Activated T-cell treated with anti-CD3 and anti-CD28 coated beads for 1 hour (primary cell): ENCODE measurements at places on chromosomes 13 and 19.

DNA sequence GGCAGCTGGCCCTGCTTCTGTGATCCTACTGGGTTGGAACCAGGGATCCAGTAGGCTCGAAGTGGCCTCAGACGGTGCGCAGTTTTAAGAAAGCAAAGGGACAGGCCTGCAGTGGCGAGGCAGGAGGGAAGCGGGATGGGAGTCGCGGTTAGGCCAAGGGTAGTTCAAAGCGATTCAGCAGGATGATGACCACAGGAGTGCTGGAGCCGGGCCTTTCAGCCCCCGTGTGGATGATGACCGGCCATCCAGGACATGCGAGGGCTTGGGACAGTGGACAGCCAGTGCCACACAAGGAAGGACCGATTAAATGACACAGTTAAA lies 854 bp downstream of the RNASEH2B start:
- no peak for DNase-seq

GRCh38 chr13:74168263-74168675 lies 34.1 kb upstream of the KLF12 start:
- no peak for DNase-seq

DNA sequence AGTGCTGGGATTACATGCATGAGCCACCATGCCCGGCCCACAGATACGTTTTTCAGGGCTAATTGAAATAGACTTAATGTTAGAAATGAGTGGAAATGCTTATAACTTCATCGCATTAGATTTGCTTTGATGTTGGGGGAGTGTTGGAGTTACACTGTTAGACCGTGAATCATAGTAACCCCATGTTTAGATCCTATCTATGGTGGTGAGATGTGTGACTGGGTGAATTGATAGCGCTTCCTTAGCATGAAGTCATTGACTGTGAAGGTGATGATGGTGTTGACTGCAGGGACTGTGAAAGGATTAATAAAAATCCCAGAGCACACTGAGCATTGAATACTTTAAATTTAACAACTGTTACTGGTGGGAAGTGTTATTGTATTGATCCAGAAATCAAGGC lies 1.7 kb downstream of the ZNF264 start:
- no peak for DNase-seq

- no peak for DNase-seq
Observed at GRCh38 chr13:36912973-36913372, 7.1 kb downstream of the SMAD9 start.

GRCh38 chr13:88926890-88927502 lies 1255.8 kb downstream of the SLITRK5 start:
- DNase-seq, result no peak

DNA sequence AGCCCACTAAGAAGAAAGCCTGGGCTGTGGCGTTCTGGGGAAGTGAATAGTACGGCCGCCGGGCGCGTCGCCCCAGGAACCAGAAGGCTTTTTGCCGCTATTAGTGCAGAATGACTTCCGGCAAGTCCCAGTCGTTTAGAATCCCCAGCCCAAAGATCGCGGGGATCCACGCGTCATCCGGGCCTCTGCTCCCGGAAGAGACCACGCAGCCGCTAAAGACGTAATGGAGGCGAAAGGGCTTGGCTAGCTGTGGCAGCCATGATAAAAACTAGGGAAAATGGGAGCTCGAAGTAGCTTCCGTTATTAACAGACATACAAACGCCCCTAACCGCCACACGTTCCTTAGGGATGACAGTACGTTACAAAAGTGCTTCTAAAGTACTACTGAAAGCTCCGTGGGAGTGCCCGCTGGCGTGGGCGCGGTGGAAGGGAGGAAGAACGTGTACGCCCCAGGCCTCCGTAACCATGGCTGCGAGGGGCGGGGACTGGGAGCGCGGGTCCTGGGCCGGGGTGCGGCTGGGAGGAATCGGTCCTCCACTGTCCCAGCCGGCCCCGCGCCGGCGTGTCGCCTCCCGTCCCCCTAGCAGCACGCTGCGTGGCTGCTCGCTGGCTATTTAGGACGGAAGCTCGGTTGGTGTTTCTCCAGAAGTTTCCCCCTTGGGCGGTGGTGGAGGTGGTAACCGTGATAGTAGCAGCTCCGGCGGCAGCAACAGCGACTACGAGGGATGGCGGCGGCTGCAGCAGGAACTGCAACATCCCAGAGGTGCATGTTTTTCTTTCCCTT lies at the start of gene SUGT1:
TSS of gene SUGT1 (plus strand) at position 641 of the 784 bp plus-strand sequence. CDS start at position 726, 85 bp downstream.
- DNase-seq, result peak; percentile 93

DNA sequence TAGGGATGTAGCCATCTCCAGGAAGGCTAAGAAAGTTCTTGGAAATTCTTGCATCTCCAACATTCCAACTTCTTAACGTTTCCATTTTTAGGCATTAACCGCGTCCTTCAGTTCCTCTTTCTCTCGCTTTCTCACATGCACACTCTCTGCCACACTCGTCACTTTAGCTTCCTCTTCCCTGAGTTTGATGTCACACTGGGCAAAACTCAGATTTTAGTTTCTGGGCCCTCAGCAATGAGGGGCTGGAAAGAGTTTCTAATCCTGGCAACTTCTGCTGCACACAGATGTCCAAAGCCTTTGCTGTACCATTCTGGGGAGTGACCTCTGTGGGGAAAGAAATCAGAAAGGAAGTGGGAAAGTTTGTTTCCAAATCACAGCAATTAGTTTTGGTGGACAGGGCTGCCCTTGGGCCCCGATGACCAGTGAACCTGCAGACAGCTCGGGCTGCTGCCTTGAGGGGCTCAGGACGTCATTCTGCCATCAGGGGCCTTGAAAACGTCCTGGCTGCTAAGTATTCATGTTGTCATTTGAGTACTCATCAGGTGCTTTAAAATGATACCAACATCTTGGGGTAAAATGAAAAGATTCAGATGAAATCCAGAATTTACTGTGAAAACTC lies 89.3 kb downstream of the KL start:
- DNase-seq, result no peak

- no peak for DNase-seq
Observed at GRCh38 chr13:113859311-113860050, 4.4 kb downstream of the GAS6 start.

GRCh38 chr13:94946039-94946438 lies 233.7 kb upstream of the SOX21 start:
- no peak for DNase-seq

DNA sequence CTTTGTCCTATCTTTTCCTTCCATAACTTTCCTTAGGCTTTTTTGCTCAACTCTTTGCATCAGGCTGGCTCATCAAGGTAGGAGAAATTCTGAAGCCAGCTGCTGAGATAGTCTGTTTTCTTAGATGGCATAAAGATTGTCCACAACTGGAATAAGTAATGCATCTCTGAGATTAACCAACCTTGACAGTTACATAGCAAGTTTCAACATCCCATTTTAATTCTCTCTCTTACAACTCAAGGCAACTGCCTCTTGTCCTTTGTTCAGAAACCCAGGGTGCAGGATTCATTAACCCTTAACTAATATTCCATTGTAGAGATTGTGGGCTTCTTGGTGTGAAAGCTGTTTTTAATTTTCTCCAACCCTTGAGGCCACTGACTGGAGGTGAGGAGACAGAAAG lies 239.2 kb downstream of the LACC1 start:
- DNase-seq, result no peak
